ENCODE measurements at places on chromosomes 5 and 9.

DNA sequence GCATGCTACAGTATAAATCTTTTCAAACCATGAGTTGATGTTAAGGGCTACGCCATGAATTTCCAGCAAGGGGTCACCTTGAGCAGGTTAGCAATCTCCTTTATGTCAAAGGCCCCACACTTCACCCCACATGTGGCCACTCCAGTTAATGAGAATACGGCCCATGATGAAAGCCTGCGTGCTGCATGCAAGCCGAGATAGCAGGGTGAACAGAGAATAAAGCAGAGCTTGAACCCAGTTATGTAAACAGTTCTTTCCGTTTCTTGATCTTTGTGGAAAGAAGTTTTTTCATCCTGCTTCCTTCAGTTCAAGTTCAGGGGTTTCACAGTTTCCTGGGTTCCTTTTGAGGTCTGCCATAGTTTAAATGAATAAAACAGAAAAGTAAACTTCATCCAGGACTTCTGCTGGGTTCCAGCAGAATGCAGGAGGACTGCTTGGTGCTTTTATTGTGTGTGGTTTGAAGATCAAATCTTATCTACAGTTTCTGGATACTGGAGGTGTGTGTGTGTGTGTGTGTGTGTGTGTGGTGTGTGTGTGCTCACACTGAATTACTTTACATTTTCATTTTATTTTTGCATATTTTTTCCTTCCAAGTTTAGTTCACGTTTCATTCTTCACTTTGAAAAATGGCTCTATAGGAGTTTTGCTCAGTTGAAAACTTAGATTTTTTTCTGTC is 87.1 kb downstream of the HMHB1 start:
- no peak for DNase-seq

DNA sequence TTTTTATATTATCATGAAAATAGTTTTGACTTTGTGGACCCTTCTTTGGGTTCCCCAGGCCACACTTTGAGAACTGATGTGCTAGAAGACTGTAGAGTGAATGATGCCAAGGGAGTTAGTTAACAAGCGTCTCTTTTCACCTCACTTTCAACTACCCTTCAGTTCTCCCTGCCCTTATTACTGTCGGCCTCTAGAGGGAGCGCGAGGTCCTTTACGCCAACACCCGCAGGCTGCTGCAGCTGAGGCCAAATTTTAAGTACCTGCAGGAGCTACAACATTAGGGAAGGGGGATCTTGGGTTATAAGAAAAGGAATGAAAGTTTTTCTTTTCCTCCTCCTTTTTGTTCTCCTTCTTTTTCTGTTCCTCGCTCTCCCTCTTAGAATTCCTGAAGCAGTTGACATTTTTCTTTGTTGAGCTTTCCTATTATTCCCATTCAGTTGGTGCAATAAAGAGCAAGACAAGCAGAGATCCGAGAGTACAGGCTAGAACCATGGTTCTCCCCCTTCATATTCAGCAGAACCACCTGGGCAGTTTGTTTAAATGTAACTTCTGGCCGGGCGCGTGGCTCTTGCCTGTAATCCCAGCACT is 84.0 kb downstream of the ZFAND5 start:
- DNase-seq: peak; percentile 56

GRCh38 chr5:163832155-163832554 is 326.7 kb downstream of the MAT2B start:
- DNase-seq: no peak

DNA sequence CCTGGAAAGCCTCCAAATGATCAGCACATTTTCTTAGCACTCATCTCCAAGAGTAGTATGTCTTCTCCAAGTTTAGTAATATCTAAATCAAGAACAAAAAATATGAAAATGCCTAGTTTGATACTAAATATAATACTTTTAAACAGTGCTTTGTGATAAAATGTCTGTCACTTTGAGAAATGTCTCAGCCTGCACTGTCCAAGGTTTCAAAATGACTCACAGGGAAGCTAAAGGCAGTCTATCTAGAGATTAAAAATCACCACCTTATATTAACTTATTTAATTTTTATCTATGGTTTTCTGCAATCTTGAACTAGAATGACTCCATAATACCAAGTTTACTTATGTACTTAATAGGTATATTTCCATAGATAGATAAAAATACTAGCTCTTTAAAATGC is 633.0 kb upstream of the C9orf72 start:
- DNase-seq: no peak

DNA sequence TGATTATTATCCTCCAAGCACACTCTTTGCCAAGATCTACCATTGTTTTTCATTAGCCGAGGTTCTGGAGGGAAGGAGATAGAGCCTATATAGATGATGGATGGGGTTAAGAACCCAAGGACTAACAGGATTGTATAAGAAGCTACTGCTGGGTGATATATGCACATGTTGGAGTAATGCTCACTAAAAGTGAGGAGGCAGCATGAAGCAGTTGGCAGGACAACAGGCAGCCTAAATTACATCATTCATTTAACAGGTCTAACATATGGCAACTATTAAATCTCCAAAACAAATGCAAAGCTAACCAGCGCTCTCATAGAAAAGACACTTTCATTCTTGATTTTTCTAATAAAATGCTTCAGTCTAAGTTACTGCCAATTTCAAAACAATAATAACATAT is 293.2 kb downstream of the EPB41L4A start:
- DNase-seq: no peak

DNA sequence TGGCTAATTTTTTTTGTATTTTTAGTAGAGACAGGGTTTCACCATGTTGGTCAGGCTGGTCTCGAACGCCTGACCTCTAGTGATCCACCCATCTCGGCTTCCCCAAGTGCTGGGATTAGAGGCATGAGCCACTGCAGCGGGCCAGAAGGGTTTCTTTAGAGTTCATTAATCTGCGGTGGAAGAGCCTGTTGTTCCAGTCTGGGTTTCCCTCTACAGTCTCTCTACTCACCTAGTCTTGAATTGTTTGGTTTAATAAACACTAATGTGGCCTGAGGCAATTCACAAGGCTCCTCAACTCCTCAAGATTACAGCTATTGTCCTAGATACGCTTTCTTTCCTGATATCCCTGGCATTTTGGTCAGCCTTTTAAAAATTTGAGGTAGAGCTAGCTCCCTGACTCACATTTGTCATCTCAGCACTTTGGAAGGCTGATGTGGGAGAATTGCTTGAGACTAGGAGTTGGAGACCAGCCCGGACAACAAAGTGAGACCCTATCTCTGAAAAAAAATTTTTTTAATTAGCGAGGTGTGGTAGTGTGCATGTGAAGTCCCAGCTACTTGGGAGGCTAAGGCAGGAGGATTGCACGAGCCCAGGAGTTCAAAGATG is 4.6 kb upstream of the SAR1B start:
- DNase-seq: no peak

GRCh38 chr9:133443982-133444381 is 15.8 kb upstream of the CACFD1 start:
- DNase-seq: peak; percentile 31

Measured in ACHN (cell line).